ENCODE measurements at places on chromosomes 1 and 21.

DNA sequence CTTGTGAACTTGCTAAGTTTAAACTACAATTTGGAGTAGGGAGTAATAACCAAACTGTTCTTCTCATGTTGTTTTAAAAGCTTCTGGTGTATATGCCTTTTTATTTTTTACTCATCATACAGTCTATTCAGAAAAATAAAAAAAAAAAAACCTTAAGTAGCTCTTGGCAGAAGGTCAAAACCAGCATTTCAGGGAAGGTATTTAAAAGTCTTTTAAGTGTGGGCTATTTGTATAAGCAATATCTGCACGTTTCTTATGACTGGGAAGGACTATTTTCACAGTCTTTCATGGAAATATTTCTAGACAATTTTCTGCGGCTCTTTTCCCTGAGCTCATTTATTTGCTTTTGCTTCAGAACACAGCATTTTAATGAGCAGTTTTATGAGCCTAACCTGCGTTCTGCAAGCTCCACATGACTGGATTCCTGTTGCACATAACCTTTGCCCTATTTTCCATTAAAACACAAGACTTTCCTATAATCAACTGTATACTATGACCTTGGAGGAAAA is 60.9 kb upstream of the C1orf105 start:
- DNase-seq: peak; percentile 83

- no peak for DNase-seq
These were observed 23.4 kb upstream of the TSHB start for GRCh38 chr1:115006191-115006590.

GRCh38 chr1:220335668-220336067 is 63.4 kb upstream of the RAB3GAP2 start:
- DNase-seq: no peak

GRCh38 chr1:42163536-42164503 is 725 bp downstream of the GUCA2A start:
- DNase-seq: no peak

DNA sequence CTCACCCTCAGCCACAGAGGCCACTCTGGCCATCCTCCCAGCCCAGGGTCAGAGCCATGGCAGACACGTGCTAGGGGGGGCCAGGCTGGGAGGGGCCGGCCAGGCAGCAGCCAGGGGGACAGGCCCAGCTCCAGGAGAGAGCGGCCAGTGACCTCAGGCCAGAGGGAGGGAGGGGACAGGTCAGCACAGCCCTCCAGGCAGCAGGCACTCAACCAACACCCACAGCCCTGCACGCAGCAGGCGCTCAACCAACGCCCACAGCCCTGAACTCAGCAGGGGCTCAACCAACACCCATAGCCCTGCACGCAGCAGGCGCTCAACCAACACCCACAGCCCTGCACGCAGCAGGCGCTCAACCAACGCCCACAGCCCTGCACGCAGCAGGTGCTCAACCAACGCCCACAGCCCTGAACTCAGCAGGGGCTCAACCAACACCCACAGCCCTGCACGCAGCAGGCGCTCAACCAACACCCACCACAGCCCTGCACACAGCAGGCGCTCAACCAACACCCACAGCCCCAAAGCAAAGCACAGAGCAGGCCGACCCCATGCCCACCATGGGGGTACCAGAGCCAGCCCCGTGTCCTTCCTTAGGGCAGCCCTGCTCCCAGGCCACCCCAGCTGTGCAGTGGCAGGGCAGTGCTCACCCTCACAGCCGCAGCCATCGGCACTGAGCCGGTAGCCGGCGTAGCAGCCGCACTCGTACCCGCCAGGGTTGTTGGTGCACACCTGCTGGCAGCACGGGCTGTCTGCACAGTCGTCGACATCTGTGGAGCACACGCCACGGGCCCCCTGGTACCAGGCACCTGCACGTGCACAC is 55.9 kb downstream of the ARHGEF16 start:
- DNase-seq: no peak

- no peak for DNase-seq
These were observed 22.5 kb upstream of the FCRL5 start for GRCh38 chr1:157574836-157575235.

GRCh38 chr1:206961668-206962067 is 8.6 kb downstream of the FCAMR start:
- no peak for DNase-seq

Measured in iris pigment epithelial cell (primary cell).